ENCODE measurements at places on chromosomes 6 and 20.

DNA sequence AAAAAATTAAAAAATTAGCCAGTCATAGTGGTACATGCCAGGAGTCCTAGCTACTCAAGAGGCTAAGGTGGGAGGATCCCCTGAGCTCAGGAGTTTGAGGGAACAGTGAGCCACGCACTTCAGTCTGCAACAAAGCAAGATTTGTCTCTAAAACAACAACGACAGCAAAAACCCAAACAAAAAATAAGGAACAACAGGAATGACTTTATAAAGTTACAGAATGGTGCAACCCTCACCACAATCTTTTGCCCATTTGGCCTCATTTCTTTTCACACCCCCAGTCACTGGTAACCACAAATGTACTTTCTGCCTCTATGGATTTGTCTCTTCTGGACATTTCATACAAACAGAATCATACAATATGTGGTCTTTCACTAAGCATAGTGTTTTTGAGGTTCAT, 16.7 kb upstream of the ZFAND3 start:
- DNase-seq: peak; percentile 36

GRCh38 chr6:17666646-17667045, 40.1 kb downstream of the NUP153 start:
- no peak for DNase-seq

DNA sequence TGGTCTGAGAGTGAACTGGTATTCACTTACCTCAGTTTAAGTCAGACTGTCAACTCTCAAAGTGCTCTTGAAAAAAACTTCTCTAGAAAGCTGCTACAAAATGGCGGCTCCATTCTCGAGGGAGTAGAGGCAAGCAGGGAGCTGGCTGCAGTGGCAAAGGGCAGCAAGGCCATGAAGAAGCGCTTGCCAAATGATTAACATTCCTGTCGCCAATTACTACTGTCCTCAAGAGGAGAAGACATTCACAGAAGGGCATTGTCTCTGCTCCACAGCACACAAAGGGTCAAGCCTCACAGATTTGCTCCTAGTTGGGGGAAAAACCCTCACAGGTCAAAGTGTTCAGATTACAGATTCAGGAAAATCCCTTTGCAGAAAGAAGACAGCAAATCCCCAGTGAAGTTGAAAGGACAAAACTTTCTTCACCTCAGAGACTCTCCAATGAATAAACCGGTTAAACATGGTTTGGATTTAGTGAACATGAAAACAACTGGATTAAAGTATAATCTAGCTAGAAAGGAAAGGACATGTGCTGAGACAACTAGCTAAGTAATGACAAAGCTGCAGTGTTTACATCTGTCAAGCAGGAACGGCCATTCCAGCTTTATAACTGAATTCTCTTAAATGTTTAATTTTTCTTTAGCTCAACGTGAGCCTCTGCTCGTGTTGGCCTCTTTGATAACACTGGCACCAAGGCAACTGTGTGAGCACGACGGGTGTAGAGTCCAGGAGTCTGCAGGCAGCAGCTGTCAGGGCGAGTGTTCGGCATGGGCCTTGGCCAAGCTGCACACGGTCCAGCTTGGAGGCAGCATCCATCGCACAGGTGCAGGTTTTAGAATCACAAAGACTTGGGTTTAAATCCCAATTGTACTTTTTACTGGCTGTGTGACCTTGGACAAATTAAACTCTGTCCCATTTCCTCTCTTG, 37.6 kb downstream of the NR2E1 start:
- no peak for DNase-seq

DNA sequence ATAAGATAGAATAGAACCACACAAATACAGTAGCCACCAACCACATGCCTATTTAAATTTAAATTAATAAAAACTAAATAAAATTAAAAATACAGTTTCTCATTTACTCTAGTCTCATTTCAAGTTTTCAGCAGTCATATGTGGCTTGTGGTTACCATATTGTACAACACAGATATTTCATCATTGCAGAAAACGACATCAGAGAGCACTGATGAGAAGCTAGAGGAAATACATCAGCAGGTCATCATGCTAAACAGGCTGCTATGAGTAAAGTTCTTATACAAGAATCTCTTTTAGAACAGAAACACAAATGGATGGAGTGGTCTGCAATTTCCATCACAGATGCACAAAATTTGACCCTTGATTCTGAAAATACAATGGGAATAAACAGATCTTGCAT, 36.6 kb downstream of the TBC1D32 start:
- peak; percentile 61 for DNase-seq

DNA sequence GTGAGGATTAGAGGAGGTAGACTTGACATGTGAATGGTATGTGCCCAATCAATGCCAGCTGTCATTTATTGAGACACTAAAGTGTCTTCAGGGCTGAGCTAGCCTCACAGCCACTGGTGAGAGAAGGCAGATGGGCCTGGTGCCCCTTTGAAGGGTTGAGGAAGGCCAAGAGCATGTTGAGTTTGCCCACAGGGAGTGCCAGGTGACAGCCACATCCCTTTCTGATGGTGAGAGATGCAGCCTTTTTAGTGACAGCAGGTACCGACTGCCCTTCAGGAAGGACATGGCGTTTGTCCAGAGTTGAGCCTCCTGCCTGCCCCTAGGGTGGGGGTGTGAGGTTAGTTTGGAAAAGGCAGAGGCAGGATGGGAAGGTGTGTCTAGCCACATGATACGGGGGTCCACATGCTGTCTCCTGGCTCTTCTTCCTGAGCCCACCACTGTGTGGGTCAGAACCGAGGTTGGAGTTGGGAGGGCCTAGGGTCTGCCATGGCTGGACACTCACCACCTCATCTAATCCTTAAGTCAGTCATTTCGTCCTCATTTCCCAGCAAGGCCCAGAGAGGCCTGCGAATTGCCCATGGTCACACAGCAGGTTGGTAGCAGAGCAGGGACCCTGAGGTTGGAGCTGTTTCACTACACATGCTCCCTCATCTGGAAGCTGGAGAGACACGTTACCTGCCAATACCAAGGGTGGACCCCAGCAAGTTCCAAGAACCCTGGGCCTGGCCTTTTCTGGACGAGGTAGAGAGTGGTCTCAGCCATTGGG, 32.5 kb downstream of the SPDEF start:
- no peak for DNase-seq

- DNase-seq: no peak
Observed at GRCh38 chr20:53080969-53081871, 109.1 kb downstream of the TSHZ2 start.

GRCh38 chr6:159565181-159565710, 127.8 kb downstream of the SOD2 start:
- DNase-seq: no peak

GRCh38 chr20:25041813-25042530, 16.0 kb downstream of the ACSS1 start:
- no peak for DNase-seq

DNA sequence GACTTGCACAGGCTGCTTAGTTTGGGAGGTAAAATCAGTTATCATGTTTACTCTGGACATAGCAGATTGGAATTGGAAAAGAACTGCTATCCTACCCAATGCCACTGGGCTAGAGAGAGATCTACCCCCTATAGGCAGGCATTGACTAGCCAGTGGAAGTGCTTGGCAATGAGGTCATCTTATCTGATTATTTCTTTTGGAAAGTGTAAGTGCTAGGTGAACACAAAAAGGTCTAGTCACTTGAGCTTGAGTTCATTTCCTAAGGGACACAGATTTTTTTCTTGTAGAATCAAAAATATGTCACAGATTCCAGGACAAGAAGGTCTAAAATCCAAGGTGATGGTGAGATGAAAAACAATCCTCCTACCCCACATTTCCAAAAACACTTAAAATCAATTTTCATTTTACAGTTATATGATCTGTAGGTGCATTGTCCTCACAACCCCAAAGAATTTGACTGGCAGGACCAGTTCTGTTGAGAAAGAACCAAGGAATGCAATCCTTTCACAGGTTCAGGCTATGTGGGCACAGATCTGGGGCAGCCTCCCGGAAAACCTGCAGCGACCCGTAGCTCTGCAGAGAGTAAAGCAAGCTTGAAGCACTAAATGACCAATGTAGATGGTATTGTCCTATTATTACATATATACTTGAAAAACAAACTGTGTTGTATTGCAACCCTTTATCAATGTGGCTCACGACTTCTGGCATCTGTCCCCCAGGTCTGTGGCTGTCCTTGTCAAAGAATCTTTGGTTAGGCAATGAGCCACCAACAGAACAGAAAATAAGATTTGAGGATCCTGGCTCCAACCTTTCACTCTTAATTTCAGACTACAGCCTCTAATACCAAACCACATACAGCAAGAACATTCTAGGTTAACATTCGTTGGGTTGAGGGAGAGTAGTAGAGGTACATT, 67.3 kb upstream of the ADTRP start:
- DNase-seq: no peak

GRCh38 chr6:156881687-156882629, 104.8 kb downstream of the ARID1B start:
- no peak for DNase-seq

DNA sequence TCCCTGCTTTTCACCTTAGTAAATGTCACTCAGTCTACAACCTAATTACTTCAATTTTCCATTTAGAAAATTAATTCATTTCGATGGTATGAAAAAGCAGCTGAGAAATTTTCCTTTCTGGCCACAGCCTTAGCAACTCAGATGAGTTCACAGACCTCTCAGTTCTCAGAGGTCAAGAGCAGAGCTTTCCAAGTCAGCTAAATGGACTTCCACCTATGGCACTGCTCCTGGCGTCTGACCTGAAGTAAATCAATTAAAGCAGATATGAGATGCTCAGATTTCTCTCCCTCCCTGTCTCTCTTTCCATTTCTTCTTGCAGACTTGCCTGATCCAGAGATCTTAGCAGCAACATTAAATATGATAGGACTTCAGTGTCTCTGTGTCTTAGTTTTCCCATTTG, 412.6 kb downstream of the QKI start:
- DNase-seq: no peak

GRCh38 chr20:63104312-63105181, 97.8 kb upstream of the BHLHE23 start:
- no peak for DNase-seq

- no peak for DNase-seq
Observed at GRCh38 chr20:61041481-61041880, 210.6 kb upstream of the CDH4 start.

DNA sequence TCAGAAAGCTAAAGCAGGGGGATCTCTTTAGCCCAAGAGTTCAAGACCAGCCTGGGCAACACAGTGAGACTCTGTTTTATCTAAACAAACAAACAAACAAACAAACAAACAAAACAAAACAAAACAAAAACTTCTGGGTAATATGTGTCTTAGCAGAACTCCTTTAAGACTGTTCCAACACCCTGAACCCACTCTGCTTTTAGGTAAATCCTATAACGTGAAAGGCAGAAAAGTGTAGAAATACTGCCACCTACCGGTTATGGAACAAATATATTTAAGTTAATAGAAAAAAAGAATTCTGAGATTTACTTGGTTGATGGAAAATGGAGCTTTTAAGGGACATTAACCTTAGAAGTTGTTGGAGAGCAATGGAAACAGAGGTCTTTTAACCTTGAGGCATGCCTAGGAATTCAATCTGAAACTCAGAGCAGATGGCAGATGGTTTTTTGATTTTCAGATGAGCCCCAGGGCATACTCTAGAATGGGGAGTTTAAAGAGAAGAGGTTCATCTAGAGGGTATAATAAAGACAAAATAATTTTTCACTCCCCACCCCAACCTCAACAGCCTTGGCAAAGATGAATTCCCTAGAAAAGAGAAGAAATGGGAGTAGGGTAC, 38.5 kb downstream of the SOD2 start:
- peak; percentile 90 for DNase-seq

All from hematopoietic multipotent progenitor cell treated with erythropoietin and hydrocortisone succinate and interleukin-3 and kit ligand, for 6 days (in vitro differentiated cells).